ENCODE measurements at places on chromosomes 13 and 19. TPM values are rescaled to one million over a fixed set of nuclear protein-coding genes. Genes with fewer than 3 reads are reported as not detected.

The HPN gene
- 0.79 TPM for total RNA-seq

The FLT1 gene
- 0.11 TPM for total RNA-seq

The KIR3DL1 gene
- not detected for total RNA-seq

The ZNF541 gene
- total RNA-seq: 2.7 TPM

The SLC25A42 gene
- total RNA-seq: 12.6 TPM

The ZNF98 gene
- 1.2 TPM for total RNA-seq

The C2CD4C gene
- under 0.01 TPM for total RNA-seq

The ZNF649 gene
- total RNA-seq: 6.4 TPM

The GJA3 gene
- 0.22 TPM for total RNA-seq

The HRC gene
- 0.11 TPM for total RNA-seq

The PTPRS gene
- total RNA-seq: 156 TPM

The KLK14 gene
- not detected for total RNA-seq

The ZNF570 gene
- 9.4 TPM for total RNA-seq

The TTYH1 gene
- under 0.01 TPM for total RNA-seq

The SUPT20H gene
- total RNA-seq: 72.6 TPM

The CCDC8 gene
- 13.7 TPM for total RNA-seq

The MLLT1 gene
- 5.5 TPM for total RNA-seq

The ZNF880 gene
- total RNA-seq: 29.0 TPM

The IGFL1 gene
- not detected for total RNA-seq

The ADAMTSL5 gene
- total RNA-seq: 55.7 TPM

The SPACA6 gene
- 21.2 TPM for total RNA-seq

The EDNRB gene
- 59.6 TPM for total RNA-seq

Measured in placental epithelial cell (primary cell).